Testis (tissue), 5 donors: ENCODE measurements at places on chromosomes 13 and 19. TPM values are rescaled to one million over a fixed set of nuclear protein-coding genes. Genes with fewer than 3 reads are reported as not detected.
A peak's percentile ranks its signal among the peaks of the same experiment; 100 is the strongest.

GRCh38 chr13:51665456-51665855, 81.2 kb downstream of the WDFY2 start:
- no peak for DNase-seq
- peaks cover 22% of the 10 kb centered on the region for H3K4me1 ChIP-seq
- H3K27ac ChIP-seq = peak overlapping the region; percentile 11
- H3K36me3 ChIP-seq = no peaks in the 10 kb centered on the region
- no peaks in the 10 kb centered on the region for H3K27me3 ChIP-seq

FBN3 gene
- total RNA-seq = 2.3 TPM

GRCh38 chr13:113956571-113956970, 17.3 kb downstream of the C13orf46 start:
- no peak overlapping the region for H3K4me3 ChIP-seq
- no peaks in the 10 kb centered on the region for H3K36me3 ChIP-seq
- H3K27ac ChIP-seq = no peak overlapping the region

PTH2 gene
- not detected for total RNA-seq

DNA sequence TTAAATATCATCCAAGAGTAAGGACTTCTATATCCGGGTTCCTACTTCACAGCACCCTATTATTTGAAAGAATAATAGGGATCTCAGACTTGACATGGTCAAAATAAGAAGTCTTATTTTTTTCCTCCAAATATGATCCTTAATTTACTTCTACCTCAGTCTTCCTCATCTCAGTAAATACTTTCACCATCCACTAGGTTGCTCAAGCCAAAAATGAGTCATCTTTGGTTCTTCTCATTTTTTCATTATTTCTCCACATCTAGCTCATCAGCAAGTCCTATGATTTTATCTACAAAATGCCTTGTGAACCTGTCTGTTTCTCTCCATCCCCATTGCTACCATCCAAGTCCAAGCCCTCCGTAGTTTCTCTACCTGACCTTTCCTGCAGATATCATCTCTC, 121.9 kb upstream of the GJB6 start:
- H3K36me3 ChIP-seq = no peaks in the 10 kb centered on the region
- DNase-seq = no peak
- no peaks in the 10 kb centered on the region for H3K4me1 ChIP-seq

DNA sequence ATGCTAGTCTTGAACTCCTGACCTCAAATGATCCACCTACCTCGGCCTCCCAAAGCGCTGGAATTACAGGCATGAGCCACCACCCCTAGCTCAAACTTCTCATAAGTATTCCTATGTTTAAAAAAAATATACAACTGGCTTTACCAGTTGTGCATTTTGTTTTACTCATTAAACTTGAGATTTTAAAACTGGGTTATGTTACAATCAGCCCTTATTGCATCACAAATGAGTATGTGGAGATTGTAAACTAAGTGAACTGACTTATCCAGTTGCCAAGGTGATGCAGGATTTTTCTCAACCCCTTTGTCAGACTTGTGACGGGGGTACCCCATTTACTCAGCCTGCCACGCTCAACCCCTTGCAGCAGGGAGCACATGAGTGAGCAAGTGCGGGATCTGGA, 14.4 kb upstream of the GTF2F2 start:
- no peaks in the 10 kb centered on the region for H3K27me3 ChIP-seq
- DNase-seq = no peak
- no peak overlapping the region for H3K27ac ChIP-seq
- no peaks in the 10 kb centered on the region for H3K36me3 ChIP-seq
- peaks cover 8% of the 10 kb centered on the region for H3K4me1 ChIP-seq

GRCh38 chr19:1295169-1296012, 9.7 kb downstream of the EFNA2 start:
- no peak overlapping the region for H3K27ac ChIP-seq
- H3K4me3 ChIP-seq = peak overlapping the region; percentile 15
- DNase-seq = peak; percentile 66
- no peaks in the 10 kb centered on the region for H3K27me3 ChIP-seq
- H3K4me1 ChIP-seq = peaks cover 4% of the 10 kb centered on the region

TGFBR3L gene
- total RNA-seq = not detected

GRCh38 chr13:96238861-96239260, 149.0 kb downstream of the HS6ST3 start:
- H3K4me1 ChIP-seq = no peaks in the 10 kb centered on the region
- no peak overlapping the region for H3K4me3 ChIP-seq
- DNase-seq = no peak

ONECUT3 gene
- total RNA-seq = 0.25 TPM

OR7A17 gene
- total RNA-seq = not detected

DLL3 gene
- 4.5 TPM for total RNA-seq

DNA sequence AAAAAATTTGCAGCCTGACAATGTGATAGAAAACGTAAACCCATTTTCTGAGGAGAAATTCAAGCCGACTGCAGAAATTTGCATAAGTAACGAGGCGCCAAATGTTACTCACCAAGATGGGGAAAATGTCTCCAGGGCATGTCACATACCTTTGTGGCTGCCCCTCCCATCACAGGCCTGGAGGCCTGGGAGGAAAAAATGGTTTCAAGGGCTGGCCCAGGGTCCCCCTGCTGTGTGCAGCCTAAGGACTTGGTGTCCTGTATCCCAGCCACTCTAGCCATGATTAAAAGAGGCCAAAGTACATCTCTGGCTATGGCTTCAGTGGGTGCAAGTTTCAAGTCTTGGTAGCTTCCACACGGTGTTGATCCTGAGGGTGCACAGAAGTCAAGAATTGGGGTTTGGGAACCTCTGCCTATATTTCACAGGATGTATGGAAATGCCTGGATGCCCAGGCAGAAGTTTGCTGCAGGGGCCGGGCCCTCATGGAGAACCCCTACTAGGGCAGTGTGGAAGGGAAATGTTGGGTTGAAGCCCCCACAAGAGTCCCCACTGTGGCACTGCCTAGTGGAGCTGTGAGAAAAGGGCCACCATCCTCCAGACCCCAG, 1842.3 kb downstream of the PCDH9 start:
- no peak overlapping the region for H3K27ac ChIP-seq
- no peaks in the 10 kb centered on the region for H3K27me3 ChIP-seq
- no peak overlapping the region for H3K4me3 ChIP-seq
- H3K4me1 ChIP-seq = no peaks in the 10 kb centered on the region

CYP4F8 gene
- total RNA-seq = 0.31 TPM

DCT gene
- total RNA-seq = 2.9 TPM

DNA sequence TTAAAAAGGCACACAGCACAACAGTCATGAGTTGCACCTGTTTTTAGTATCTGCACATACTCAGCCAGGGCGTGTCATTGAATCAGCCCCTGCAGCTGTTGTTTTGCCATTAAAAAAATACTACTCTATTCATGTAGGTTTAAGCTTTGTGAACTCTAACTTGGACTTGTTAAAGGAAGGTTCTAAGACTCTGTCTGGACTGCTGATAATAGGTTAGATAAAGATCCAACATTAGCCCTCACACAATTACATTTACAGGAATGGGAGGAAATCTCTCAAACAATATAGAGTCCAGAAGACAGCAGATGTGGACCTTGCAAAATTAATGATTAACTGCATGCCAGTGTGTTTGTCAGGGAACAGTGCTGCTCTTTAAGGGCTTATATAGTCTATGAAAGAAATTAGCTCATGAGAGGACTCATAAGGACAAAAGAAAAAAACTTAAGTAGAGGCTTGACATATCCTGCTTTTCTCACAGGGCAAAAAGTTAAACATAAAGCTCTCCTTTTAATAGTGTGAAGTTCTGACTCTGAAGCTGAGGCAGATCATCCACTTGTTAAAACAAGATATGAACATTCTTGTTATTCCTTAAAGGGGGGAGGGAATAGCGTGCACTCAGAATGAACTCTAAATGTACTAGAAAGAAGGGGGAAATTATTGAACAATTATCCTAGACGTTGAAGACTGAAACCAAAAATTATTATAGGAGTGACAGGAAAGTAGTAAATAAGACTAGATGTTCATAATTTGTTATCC, 243.6 kb downstream of the NDFIP2 start:
- H3K36me3 ChIP-seq = no peaks in the 10 kb centered on the region
- DNase-seq = no peak
- no peak overlapping the region for H3K27ac ChIP-seq
- no peaks in the 10 kb centered on the region for H3K4me1 ChIP-seq
- H3K27me3 ChIP-seq = no peaks in the 10 kb centered on the region

DNA sequence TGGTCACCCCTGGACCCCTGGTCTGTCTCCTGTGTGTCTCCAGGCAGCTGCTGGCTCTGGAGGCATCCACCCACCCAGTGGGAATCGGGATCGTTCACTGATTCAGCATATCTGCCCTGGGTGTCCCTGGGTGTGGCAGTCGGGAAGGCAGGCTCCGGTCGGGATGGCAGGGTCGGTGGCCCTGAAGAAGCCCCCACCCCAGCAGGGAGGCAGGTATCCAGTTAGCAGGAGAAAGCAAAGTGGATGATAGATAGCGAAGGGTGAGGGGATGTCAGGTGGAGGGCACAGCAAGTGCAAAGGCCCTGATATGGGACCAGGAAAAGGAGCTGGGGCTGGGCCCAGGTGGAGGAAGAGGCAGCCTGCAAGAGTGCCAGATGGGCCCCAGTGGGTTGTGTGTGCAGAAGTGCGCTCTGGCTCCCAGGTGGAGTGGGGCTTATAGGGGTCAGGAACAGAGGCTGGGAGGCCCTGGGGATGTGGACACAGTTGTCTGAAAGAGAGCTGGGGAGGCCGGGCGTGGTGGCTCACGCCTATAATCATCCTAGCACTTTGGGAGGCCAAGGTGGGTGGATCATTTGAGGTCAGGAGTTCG, 2.3 kb downstream of the SSBP4 start:
- no peaks in the 10 kb centered on the region for H3K27me3 ChIP-seq
- H3K4me3 ChIP-seq = no peak overlapping the region
- no peaks in the 10 kb centered on the region for H3K36me3 ChIP-seq
- H3K27ac ChIP-seq = peak overlapping the region; percentile 27
- peaks cover 62% of the 10 kb centered on the region for H3K4me1 ChIP-seq

FCER2 gene
- 0.87 TPM for total RNA-seq

DNA sequence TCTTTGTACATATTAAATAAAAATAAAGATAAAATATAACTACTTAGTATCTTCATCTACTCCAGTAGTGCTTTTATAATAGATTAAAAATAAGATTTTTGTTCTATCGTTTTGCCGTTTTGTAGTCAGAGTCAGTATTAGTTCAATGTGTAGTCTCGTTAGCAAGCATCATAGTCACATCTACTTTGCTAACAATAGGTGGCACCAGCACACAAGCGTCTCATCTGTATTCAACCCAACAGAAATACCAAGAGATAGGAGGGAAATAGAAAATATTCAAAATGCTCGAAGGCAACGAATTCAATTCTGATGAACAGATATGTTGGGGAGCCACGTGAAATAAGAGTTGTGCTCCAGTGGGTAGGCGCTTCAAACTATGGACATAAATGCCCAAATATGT, 21.4 kb upstream of the MICU2 start:
- no peaks in the 10 kb centered on the region for H3K36me3 ChIP-seq
- no peak overlapping the region for H3K4me3 ChIP-seq
- no peak overlapping the region for H3K27ac ChIP-seq
- H3K4me1 ChIP-seq = no peaks in the 10 kb centered on the region
- H3K27me3 ChIP-seq = no peaks in the 10 kb centered on the region

ZNF93 gene
- total RNA-seq = 14.1 TPM
